ENCODE measurements at places on chromosomes 7 and 10. TPM values are rescaled to one million over a fixed set of nuclear protein-coding genes. Genes with fewer than 3 reads are reported as not detected.

- H3K4me1 ChIP-seq = no peaks in the 10 kb centered on the region
- no peaks in the 10 kb centered on the region for H3K27me3 ChIP-seq
- peaks cover 7% of the 10 kb centered on the region for H3K36me3 ChIP-seq
- H3K4me3 ChIP-seq = no peak overlapping the region
- H3K27ac ChIP-seq = no peak overlapping the region
- DNase-seq = no peak
Measured at GRCh38 chr7:37052705-37053104, 328.4 kb upstream of the AOAH start.

- H3K36me3 ChIP-seq = no peaks in the 10 kb centered on the region
- H3K27me3 ChIP-seq = no peaks in the 10 kb centered on the region
- H3K27ac ChIP-seq = no peak overlapping the region
- no peak for DNase-seq
Measured at GRCh38 chr7:80002865-80003264, 131.8 kb upstream of the GNAI1 start.

- H3K4me1 ChIP-seq = no peaks in the 10 kb centered on the region
- no peak within 1 kb of the TSS for H3K4me3 ChIP-seq
- no peaks in the 10 kb centered on the region for H3K27me3 ChIP-seq
- no peaks in the 10 kb centered on the region for H3K36me3 ChIP-seq
Measured at GRCh38 chr7:134778941-134779740, at the start of gene CALD1. CALD1 (plus strand) TSS chr7:134779634; CDS start chr7:134867734, 88,100 bp downstream.

DNA sequence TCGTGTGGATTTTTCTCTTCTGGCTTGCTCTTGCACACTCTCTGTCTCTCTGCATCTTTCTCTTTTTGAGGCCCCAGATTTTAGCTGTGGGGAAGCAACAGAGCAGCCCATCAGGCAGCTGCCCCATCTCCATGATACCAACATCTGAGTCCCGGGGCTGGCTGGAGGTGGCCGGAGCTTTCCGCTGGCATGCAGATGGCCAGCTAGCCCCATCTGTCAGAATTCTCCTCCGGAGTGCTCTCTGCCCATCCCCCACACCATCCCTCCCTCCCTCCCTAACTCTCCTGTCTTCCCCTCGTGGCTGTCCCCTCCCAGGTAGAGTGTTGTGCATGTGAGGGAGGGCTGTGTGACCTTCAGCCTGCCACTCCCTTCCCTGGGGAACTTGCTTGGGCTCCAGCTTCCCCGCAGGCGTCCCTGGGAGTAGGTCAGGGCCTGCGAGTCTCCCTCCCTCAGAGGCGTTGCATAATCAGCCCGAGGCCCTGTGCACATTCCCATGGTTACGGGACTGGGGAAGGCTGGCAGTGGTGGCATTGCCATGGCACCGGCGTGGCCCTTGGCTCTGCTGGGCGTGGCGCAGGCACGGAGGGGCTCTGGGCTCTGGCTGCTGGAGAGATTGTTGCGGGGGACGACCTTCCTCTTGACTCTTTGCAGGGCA lies 24.7 kb downstream of the GHRHR start:
- no peak overlapping the region for H3K27ac ChIP-seq
- no peak overlapping the region for H3K4me3 ChIP-seq
- no peak for DNase-seq
- H3K27me3 ChIP-seq = no peaks in the 10 kb centered on the region
- H3K4me1 ChIP-seq = peaks cover 12% of the 10 kb centered on the region
- no peaks in the 10 kb centered on the region for H3K36me3 ChIP-seq

DNA sequence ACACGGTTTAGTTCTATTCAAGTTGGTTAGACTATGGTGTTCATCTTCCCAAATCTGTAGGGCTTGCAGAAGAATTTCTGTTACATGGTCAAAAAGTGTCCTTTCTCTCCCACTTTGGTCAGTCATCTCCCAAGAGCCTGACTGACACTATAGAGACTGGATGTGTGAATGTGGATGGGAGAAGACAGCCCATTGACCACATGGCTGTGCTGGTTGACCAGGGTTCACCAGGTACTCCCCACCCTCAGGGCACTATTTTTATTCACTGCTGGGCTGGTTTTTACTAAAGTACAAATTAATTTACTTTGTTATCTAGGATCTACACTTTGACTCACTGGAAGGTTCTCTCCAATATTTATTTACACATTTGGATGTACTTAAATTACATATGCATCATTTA lies 2.3 kb downstream of the ZNF804B start:
- H3K4me1 ChIP-seq = no peaks in the 10 kb centered on the region
- H3K27ac ChIP-seq = no peak overlapping the region
- H3K4me3 ChIP-seq = no peak overlapping the region
- H3K36me3 ChIP-seq = no peaks in the 10 kb centered on the region

DNA sequence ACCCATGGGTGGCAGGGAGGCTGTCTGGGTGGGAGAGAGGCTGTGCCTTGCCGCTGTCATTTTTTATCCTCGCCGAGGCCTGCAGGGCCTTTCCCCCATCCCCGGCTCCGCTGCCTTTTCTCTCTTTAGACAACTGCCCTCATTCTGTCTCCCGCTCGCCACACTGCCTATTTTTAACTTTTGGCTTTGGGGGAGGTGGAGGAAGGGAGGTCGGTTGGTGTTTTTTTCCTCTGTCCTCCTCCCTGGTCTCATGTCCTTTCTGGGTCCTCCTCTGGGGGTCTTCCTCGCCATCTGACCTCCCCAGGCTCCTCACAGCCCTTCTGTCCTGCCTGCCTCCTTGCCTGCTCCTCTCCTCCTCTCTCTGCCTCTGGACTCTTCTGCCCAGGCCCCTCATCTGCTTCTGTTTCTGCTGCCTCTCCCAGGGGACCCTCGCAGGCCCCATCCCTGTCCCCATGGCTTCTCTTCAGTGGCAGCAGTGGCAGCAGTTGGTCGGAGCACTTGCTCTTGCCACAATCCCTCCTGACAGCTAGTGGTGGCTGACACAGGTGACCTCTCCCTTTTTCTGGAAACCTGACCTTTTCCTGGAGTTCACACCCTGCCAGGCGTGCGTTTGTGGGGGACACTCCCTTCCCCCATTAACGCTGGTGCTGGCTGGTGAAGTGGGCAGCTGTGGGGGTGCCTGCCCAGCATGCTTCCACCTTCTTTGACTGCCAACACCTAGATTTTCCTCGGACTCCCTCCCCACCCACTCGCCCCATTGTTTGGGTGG lies 19.5 kb upstream of the PCBD1 start:
- no peaks in the 10 kb centered on the region for H3K36me3 ChIP-seq
- H3K27me3 ChIP-seq = no peaks in the 10 kb centered on the region
- H3K4me1 ChIP-seq = no peaks in the 10 kb centered on the region

DNA sequence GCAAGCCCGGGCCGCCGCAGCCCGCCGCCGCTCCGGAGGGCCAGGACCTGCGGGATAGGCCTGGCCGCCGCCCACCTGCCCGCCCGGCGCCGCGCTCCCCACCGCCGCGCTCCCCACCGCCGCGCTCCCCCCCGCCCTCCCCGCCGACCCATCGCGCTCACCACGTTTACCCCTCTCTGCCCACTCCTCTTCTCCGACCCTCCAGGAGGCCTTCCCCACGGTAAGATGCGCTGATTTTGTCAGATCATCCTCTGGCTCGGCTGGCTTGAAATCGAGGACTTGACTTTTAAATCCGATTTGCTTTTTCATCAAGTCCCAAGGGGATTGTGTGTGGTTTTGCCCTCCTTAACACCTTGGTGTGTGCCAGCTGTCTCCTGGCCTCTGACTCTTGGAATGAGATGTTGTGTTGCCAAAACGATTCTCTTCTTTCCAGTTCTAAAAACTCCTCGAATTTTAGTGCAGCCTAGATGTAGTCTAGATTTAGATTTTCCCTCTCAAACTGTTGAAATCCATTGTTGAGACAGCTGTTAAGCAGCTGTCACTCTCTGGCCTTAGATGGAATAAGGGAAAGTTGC lies 738 bp downstream of the POM121 start:
- peak overlapping the region; percentile 84 for H3K4me3 ChIP-seq
- H3K27ac ChIP-seq = peak overlapping the region; percentile 95
- peaks cover 29% of the 10 kb centered on the region for H3K36me3 ChIP-seq
- no peaks in the 10 kb centered on the region for H3K27me3 ChIP-seq

DNA sequence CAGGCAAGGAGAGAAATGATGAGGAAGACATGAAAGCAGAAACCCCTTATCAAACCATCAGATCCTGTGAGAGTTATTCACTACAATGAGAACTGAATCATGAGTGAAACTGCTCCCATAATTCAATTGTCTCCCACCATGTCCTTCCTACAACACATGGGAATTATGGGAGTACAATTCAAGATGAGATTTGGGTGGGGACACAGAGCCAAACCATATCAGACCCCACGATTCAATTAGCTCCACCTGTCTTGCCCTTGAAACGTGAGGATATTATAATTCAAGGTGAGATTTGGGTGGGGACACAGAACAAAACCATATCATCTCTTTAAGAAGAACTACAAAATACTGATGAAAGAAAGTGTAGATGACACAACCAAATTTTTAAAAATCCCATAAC lies 128.9 kb downstream of the IMMP2L start:
- no peak overlapping the region for H3K27ac ChIP-seq
- no peak for DNase-seq
- no peaks in the 10 kb centered on the region for H3K36me3 ChIP-seq
- H3K4me3 ChIP-seq = no peak overlapping the region
- H3K27me3 ChIP-seq = no peaks in the 10 kb centered on the region

DNA sequence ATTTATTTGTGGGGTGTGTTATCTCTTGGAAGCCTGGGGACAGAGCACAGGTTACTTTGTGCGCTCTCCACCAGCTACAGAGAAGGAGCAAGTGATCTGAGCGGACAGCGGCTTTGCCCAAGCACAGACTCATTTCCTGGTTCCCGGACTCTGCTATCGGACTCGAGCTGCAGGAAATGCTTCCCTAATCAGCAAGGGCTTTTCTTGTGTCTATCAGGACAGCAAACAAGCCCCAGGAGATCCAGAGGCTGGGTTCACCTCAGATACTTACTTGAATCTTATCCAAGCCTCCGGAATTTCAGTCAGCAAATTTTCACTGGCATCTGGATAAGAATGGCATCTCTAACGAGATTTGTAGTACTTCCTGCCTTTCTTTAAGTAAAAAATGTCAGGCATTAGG lies 27.8 kb downstream of the MRC1 start:
- no peaks in the 10 kb centered on the region for H3K36me3 ChIP-seq
- H3K4me3 ChIP-seq = no peak overlapping the region
- no peaks in the 10 kb centered on the region for H3K4me1 ChIP-seq
- peaks cover 2% of the 10 kb centered on the region for H3K27me3 ChIP-seq
- H3K27ac ChIP-seq = no peak overlapping the region
- no peak for DNase-seq

GRCh38 chr10:4067931-4068561 lies 283.0 kb upstream of the KLF6 start:
- H3K4me1 ChIP-seq = no peaks in the 10 kb centered on the region
- no peaks in the 10 kb centered on the region for H3K36me3 ChIP-seq
- no peak overlapping the region for H3K4me3 ChIP-seq
- no peak overlapping the region for H3K27ac ChIP-seq
- no peaks in the 10 kb centered on the region for H3K27me3 ChIP-seq
- no peak for DNase-seq

DNA sequence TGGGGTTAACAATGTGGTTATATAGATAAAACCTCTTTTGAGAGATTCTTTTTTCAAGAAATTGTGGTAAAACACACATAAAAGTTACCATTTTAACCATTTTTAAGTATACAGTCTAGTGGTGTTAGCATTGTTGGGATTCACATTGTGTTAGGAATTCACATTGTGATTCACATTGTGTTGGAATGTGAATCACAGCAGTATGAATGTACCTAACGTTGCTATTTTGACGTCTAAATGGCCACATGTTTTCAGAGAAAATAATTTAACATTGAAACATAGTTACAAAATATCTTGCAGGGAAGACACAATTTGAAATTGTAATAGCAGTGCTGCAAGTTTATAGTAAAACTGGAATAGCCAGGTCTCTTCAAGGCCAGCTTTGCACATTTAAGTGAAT lies 129.0 kb downstream of the BICC1 start:
- no peak overlapping the region for H3K27ac ChIP-seq
- no peaks in the 10 kb centered on the region for H3K27me3 ChIP-seq
- no peaks in the 10 kb centered on the region for H3K4me1 ChIP-seq

DNA sequence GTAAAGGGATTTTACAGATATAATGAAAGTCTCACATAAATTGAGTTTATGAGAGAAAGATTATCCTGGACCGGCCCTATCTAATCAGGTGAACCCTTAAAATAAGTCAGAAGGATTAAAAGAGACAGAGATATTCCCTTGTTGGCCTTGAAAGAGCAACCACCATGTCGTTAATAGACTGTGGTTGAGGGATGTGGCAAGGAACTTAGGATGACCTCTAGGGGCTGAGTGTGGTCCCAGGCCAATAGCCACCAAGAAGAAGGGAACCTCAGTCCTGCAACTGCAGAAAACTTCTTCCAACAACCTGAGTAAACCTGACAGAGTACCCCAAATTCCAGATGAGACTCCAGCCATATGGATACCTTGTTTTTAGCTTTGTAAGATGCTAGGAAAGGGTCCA lies 121.5 kb downstream of the POLR1F start:
- H3K36me3 ChIP-seq = no peaks in the 10 kb centered on the region
- no peaks in the 10 kb centered on the region for H3K27me3 ChIP-seq
- H3K4me3 ChIP-seq = no peak overlapping the region

GRCh38 chr10:45560262-45560661 lies 112.3 kb downstream of the ZFAND4 start:
- peaks cover 16% of the 10 kb centered on the region for H3K4me1 ChIP-seq
- H3K27ac ChIP-seq = no peak overlapping the region
- no peak overlapping the region for H3K4me3 ChIP-seq
- no peaks in the 10 kb centered on the region for H3K36me3 ChIP-seq
- no peak for DNase-seq

- no peaks in the 10 kb centered on the region for H3K36me3 ChIP-seq
- no peak for DNase-seq
- no peak overlapping the region for H3K27ac ChIP-seq
- no peak overlapping the region for H3K4me3 ChIP-seq
- H3K4me1 ChIP-seq = no peaks in the 10 kb centered on the region
- no peaks in the 10 kb centered on the region for H3K27me3 ChIP-seq
Measured at GRCh38 chr7:73908123-73908611, 47.2 kb downstream of the TMEM270 start.

DNA sequence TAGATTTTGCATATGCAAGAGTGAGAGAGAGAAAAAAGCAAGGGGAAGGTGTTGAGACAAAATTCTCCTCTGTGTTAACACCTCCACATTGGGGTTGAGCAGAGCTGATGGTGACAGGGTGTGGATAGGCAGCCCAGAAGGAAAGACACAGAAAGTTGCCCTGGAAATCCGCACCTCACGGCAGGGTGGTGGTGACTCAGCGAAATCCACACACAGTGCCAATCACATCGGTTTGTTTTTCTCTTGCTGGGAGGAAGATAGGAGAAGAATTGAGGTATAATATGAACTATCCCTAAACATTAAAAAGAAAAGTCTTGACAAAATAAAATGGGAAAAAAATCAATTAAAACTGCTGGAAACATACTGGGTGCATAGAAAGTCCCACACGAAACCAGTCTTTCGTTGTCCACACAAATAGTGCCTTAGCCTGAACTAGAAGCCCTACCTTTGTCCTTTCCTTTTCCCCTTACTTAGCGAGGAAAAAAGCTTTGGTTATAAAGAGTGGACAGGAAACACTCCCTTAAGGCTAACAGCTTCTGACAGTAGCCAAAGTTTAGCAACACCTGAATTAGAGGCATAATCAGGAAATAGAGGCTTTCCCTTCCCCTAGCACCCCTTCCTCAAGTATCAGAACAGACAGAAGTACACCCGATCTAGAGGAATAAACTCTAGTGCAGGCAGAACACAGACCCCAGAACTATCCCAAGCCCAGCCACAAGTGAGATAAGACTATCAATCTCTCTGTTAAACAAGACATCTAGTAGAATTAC lies 39.2 kb upstream of the DNAJC1 start:
- H3K27me3 ChIP-seq = peaks cover 16% of the 10 kb centered on the region
- H3K4me1 ChIP-seq = no peaks in the 10 kb centered on the region
- H3K4me3 ChIP-seq = no peak overlapping the region

The GIMAP1 gene
- polyA plus RNA-seq = 48.4 TPM

The C10orf67 gene
- polyA plus RNA-seq = not detected

The CFAP70 gene
- polyA plus RNA-seq = 0.09 TPM

The TMEM270 gene
- polyA plus RNA-seq = not detected

The ABCC2 gene
- polyA plus RNA-seq = 0.44 TPM

The WDR11 gene
- polyA plus RNA-seq = 20.3 TPM

The PDZD7 gene
- polyA plus RNA-seq = 1.1 TPM

The HYAL4 gene
- not detected for polyA plus RNA-seq
